ENCODE measurements at places on chromosomes 2 and 18.

DNA sequence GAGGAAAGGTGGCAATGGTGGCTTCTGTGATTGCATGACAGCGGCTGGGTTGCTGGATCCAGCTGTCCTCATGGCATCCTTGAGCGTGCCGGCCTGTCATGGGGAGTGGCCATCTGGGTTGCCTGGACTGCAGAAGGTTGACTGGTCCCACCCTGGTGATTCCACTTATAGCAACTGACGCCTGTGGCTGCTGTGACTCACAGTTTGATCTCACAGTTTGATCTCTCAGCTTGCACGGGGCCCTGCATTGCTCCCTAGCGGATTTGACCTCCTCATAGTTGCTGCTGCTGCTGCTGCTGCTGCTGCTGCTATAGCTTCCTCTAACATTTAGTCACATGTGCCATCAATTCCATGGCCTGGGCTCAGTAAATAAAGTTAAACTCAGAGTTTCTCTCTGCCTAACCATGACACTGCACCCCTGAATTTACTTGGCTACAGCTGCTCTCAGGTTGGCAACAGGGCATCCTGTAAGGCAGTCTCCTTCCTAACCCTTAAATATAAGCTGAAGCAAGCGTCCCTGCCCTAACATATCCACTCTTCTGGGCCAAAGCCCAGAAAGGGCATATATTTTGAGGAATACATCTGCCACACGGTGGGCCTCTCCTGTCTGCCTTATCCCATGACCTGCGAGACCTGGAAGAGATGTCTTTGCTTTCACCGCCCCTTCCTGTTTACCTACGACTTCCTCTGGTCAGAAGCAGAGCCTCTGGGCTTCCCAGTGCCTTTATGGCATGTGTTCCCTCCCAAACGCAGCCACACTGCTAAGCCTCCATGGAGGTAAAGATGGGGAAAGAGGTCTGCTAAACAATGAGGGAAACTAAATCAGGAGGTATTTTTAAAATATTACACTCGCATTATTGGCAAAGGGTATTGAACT, 37.8 kb upstream of the CCDC150 start:
- DNase-seq: no peak

- DNase-seq: no peak
These were observed 153.2 kb upstream of the MYT1L start for GRCh38 chr2:2484301-2484700.

- DNase-seq: no peak
These were observed 108.2 kb upstream of the ERBB4 start for GRCh38 chr2:212646698-212647366.

DNA sequence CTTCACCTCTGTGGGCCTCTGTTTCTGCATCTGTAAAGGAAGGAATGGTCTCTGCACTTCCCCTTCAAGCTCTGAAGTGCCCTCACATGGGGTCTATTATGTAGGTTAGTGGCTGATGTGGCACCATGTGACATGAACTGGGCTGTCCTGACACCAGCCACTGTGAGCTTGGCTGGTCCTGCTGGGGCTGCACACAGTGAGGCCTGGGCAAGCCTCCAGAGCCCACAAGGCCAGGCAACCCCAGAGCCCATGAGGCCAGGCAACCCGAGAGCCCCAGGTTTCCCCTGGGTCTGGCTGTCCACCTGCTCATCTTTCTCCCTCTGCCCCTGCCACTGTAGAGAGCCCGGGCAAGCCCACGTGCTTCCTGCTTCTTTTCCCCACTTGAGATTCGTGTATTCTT, 150.1 kb upstream of the SMAD2 start:
- no peak for DNase-seq
